ENCODE measurements at places on chromosomes 5 and 9.

DNA sequence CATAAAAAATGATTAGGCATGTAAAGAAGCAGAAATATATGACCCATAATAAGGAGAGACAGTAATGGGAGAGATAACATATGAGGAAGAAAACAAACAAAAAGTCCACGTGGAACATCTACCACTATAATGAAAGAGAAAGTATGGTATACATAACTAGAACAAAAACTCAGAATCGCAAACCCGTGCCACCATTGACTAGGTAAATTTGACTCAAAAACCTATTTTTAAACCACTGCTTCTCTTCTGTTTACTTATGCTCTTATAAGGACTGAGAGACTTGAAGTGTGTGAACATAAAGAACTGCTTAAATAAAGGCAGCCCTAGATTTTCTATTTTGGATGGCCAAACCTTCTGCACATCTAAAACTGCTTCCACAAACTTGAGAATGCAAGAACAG lies 330.7 kb downstream of the CAAP1 start:
- DNase-seq: no peak

- no peak for DNase-seq
Measured at GRCh38 chr9:73911804-73912203, 585.3 kb upstream of the RORB start.

- DNase-seq: peak; percentile 70
Measured at GRCh38 chr9:97803167-97804058, 49.6 kb upstream of the FOXE1 start.

- DNase-seq: no peak
Measured at GRCh38 chr9:131856105-131856504, 116.2 kb upstream of the RAPGEF1 start.

DNA sequence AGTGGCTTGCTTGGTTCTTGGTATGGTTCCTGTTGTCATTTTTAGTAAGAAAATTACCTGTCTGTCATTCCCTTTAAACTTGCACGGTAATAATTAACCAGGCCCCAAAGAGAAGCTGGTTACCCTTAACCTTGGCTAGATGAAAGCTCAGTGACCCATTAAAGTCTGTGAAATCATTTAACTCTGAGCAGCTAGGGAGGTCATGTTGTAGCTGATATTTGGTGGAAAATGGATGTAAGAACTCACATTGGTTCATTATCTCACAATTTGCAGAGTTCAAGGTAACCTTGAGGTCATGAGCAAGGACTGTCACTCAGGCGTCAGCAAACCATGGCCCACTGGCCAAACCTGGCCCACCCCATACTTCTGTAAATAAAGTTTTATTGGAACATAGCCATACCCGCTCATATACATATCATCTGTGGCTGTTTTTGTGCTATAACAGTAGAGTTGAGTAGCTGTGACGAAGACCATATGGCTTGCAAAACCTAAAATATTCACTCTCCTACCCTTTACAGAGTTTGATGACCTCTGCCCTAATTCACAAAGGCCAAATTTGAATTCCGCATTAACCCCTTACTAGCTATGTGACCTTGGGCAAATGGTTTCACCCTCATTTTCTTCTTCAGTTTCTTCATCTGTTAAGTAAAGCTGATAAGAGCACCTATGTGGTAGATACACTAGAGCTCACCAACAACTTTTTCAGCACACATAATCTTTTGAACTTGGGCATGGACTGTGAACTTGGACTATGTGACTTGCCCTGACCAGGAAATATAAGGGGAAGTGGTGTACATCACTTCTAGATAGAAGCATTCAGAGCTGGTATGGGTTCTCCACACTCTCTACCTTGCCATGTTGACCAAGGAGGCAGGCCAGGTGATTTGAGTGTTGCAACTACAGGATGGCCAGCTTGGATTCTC lies 61.5 kb upstream of the CPEB4 start:
- no peak for DNase-seq

- no peak for DNase-seq
Measured at GRCh38 chr5:179132586-179133355, 72.6 kb downstream of the ZNF354C start.

DNA sequence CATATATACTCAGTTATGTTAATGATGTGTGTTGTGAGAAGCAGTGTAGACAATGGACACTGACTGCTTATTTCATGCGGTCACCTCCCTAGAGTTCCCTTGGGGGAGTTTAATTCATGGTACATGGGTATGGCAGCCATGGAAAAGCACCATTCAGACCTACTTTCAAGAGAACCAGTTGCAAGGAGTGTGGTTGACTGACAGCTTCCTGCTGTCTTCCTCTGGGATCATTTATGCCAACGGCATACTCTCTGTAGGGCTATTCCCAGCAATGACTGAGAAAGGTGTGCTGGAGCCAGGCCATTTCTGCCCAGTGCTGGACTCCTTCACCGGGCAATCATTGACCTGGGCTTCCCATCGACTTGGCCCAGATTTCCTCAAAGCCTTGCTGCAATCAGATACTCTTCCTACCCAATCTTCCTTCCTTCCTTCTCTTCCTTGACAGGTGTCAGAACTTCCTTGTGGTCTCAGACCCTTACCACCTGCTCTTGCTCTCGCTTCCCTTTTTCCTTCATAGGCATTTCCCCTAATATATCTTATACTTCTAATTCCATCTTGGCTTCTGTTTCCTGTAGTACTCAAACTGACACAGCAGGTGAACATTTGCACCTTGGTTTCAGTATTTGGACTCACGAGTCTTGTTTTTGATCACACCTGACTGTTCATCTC lies 3.4 kb upstream of the CLINT1 start:
- DNase-seq: no peak

GRCh38 chr9:132216861-132217619 lies 55.2 kb downstream of the NTNG2 start:
- DNase-seq: no peak

DNA sequence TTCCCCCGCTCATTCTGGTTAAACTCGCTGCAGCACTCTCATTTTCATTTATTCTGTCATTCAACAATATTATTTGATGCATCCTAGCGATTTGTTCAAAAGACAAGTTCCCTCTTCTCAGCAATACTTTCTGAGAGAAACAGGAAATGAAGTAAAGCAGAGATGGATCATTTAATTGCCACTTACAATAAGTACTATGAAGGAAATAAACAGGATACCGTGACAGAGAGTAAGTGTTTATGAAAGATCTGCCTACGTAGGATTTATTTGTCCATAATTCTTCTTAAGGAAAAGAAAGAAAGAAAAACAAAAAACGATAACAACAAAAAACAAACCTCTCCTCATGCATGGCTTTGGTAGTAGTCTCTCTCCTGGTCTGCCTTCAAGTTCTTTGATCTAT lies 406.8 kb upstream of the ZNF608 start:
- DNase-seq: no peak

DNA sequence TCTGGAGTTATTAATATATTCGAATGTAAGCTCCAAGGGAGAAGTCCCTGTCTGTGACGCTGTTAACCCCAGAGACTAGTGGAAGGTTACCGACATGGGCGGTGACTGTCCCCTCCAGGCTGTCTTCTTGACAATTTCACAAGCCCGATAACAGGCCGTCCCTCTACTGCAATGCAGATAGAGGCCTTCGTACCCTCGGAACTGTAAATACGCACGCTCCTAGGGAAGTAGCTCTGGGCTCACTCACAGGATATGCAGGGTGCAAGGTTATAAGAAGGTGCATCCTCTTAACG lies 680 bp upstream of the RFK start:
- peak; percentile 62 for DNase-seq

GRCh38 chr9:21782205-21782604 lies 20.2 kb upstream of the MTAP start:
- no peak for DNase-seq

DNA sequence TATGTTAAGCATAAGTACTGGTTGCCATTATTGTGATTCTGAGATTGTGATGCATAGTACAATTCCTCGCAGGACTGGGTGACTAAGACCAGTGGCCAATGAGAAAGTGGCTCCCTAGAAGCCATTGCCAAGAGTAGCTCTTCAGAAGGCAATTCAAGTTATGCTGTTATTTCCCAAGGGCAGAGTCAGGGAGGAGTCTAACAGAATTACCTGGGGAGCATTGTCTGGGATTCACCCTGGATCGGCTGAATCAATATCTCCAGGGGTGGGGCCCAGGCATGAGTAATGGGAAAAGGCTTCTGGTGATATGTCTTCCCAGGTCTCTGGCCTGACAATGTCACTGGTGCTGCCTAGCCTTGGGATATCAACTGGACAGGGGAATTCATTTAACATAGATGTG lies 10.9 kb upstream of the ARHGEF28 start:
- DNase-seq: no peak

GRCh38 chr9:133537257-133537656 lies 2.8 kb downstream of the ADAMTSL2 start:
- DNase-seq: no peak

DNA sequence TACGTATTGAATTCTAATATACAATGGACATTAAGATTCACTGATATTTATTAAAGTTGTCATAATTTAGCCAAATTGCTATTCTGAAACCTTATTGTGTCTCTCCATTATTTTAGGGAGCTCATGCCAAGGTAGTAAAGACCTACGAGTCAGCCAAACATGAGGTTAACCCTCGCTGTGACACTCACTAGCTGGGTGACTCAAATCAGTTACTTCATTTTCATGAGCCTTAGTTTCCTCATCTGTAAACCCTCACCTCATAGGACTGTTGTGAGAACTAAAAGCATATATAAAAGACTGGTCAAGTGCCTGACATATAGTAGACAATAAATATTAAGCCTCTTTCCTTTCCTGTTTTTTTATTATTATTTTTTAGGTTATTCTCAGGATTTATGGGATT lies 44.0 kb upstream of the PCA3 start:
- DNase-seq: no peak

GRCh38 chr5:95081982-95082381 lies 202.9 kb downstream of the MCTP1 start:
- peak; percentile 27 for DNase-seq

DNA sequence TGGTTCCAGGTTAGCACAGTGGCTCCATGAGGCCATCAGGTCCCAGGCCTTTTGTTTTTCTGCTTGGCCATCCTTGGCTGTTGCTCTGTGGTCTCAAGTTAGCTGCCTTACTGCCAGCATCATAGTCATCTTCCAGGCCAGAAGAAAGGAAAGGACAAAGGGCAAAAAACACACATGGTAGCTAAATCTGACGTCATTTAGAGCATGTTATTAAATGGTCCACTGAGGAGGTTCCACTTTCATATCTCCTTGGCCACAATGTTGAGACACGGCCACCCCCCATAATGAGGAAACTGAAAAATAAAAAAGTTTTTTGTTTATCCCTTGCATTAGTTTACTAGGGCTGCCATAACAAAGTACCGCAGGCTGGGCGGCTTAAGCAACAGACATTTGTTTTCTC lies 106.4 kb upstream of the NIPBL start:
- no peak for DNase-seq

DNA sequence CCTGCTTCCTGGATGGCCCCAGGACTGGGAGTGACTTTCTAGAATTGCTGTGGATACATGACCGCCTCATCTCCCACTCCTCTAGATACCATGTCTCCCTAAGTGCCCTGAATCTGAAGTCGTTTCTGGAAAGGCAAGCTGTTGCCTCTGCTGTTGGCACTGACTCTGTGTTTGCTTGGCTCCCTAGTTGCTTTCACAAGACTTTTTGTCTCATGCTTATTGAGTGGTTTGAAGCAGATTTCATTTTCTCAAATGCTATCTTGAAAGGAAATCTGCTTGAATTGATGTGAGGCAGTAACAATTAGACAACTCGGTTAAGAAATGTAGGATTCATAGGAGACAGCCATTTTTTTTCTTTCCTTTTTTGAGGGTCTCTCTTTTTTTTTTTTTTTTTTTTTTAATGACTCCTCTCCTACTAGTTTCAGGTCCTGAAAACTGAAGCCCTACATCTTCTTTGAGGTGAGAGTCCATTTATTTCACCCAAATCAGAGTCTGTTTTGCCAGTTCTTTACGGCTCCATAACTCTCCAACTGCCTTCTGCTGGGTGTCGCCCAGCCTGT lies 65.9 kb downstream of the PRDM6 start:
- DNase-seq: no peak

DNA sequence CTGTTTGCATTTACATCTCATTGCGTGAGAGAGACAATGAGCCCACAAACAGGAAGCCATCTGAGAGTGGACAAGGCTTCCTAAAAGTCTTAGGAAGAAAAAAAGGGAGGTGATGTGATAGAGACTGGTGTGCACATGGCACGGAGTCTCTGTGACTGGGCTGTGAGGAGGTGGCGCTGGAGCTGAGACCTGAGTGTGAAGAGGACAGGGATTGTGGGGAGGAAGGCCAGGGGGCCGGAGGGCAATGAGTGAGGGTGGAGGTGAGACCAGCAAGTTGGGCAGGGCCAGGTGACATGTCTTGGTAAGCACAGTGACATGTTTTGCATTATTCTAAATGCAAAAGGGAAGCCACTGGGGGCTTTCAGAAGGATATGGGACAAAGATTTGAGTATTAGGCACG lies 45.0 kb downstream of the TSPAN17 start:
- no peak for DNase-seq

DNA sequence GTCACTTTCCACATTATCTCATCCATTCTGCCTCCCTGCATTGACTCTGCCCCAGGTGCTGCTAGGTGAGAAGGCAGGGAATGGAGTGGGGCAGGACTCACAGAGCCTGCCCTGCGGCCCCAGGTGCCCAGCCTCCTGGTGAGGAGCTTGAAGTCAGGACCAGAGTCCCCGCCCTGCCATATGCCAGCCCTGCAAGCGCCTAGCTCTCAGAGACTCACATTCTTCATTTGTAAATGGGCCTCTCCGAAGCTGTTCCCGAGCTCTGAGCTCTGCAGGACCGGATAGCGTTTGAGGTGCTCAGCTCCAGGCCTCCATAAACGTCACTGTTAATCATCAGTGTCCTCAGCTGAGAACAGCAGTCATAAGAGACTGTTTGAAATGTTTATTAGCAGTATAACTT lies 75.1 kb upstream of the STXBP1 start:
- DNase-seq: peak; percentile 86

DNA sequence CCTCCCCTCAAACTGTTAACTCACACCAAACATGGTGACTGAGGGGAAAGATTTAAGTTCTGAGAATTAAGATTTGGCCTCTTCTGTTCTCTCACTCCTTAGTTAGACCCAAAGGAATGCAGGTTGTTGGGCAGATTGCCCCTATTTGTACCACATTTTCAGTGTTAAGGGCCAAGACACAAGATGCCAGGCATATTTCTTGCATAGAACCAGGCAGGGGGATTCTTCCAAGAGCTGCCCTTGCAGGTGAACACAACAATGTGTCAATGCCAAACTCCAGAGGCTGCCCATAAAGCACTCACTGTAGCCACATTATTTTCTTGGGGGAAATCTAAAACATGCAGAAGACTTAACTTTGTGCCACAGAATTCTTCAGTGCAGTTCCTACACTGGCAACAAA lies 14.7 kb downstream of the MPDZ start:
- peak; percentile 9 for DNase-seq

- DNase-seq: no peak
Measured at GRCh38 chr9:134239939-134240338, 75.6 kb upstream of the RNU6ATAC start.

DNA sequence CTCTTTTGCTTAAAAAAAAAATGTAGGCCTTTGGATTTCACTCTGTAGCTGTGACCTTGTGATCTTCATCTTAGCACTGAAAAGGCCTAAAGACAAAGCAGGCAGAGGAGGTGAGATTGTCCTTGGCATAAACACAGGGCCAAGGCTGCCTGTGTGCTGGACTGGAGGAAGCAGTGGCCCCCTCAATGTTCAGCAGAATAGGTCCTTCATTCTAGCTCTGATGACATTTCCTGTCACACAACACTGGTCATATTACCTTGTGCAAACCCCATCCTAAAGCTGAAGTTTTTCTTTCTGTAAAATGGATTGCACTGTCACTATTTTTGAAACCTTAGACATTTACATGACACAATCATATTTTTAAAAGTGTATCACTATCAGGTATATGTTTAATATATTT lies 147.4 kb downstream of the INSYN2B start:
- no peak for DNase-seq
